Activated T-cell treated with anti-CD3 and anti-CD28 coated beads, Interleukin-2, amount 50 U/mL, for 24 hours (primary cell): ENCODE measurements at places on chromosomes 6 and 20.

DNA sequence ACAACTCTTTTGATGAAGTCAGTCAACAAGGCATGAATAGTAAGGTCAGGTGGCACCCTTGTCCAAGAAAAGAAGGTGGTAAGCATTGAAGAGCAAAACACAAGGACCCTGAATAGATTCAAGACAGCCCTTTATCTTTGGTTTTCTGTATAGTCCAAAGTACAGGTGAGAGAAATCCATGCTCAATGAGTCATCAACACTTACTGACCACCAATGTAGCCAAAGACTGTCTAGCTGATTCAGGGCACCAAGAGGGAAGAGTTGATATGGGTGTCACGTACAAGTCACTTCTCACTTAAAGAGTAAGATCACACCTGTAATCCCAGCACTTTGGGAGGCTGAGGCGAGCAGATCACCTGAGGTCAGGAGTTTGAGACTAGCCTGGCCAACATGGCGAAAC, 528.3 kb downstream of the CD83 start:
- DNase-seq: no peak

DNA sequence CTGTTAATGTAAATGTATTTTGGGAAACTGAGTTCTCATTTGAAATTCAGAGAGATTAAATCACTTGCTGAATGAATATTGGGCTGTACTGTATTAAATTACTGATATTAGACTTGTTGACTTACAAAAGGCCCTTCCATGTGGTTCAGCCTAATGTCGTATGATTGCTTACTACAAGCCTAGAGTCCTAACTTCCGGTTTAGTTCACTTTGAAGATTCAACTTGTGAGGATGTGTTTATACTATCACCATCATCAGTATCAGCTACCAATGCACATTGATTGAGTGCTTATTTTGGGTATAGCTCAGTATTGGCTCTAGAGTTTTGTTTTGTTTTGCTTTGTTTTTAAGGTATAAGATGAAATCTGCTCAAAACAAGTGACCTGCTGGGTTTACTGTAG, 48.3 kb downstream of the FAM217A start:
- DNase-seq: no peak

DNA sequence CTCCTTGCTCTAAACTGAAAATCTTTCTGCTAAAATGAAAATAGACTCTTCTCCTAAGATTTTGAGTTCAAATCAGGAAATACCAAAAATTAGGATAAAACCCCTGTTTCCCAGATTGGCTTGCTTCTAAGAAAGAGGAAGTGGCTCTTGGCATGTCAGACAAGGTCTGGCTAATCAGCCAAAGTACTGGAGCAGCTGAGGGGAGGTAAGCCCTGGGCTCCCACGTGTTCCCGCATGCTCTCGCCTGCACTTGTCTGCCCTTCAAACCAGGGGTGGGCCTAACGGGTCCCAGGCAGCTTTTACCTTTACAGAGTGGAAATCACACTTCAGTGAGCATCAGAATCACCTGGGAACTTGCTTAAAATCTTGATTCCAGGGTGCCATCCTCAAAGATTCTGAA, 43.2 kb upstream of the GABRR1 start:
- DNase-seq: no peak

GRCh38 chr6:52284131-52284459, 447 bp downstream of the MCM3 start:
- DNase-seq: no peak

DNA sequence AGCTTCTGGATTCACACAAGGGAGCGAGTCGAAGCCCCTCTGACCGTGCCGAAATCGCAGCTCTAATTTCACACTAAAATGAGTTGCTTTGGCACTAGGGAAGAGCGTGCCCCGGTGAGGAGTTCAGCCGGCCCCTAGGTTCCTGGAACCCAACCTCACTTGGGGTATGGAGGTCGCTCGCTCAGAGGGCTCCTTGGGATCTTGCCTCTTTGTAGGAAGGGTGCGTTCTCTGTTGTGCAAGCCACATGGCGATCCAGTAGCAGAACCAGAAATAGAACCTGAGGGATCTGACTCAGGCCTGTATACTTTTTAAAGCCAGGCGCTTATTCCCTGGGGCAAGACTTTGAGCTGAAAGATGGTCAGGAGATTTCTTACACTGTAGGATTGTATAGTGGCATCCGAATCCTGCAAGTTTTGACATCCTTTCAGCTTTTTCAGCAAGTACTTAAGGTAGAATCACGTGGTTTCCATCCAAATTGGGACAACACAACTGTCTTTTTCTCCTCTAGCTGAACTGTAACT, 861 bp upstream of the RALGAPA2 start:
- no peak for DNase-seq

- DNase-seq: no peak
Observed at GRCh38 chr20:3222635-3223600, 13.6 kb downstream of the ITPA start.

GRCh38 chr20:20207872-20208271, 155.5 kb downstream of the CFAP61 start:
- DNase-seq: no peak

DNA sequence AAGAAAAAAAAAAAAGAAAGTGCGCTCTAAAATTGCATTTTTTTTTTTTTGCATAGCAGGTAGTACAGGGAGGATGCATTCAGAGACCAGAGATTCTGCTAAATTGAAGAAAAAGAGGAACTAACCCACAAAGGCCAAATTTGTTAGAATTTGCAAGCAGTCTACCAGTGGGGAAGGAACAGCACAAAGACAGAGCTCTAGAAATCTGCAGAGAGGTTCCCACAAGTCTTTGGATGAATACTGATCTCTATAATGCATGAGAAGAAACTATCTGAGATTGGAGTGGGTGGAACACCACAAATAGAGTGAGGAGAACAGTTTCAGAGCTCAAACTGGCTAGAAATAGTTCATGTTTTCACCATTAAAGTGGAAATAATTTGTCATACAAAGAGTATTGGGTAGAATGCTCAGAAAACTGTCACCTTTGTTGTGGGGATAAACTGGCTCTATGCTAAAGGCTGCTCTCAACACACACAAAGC, 79.6 kb upstream of the AHI1 start:
- no peak for DNase-seq

DNA sequence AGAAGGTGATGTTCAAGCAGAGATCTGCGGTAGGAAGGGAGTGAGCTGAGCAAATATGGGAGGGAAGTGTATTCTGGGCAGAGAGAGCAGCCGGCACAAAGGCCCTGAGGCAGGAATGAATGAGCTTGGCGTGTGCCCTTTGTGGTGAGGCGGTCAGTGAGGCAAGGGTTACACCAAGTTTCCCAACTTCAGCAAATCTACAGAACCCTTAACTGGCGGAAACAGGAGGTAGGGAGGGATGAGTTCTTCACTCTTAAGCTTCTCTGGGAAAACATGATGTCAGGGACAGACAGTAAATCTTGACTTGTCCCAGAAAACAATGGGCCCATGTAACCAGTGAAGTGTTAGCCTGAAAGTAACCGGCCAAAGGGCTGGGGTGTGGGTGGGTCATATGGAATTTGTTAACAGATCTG, 97.1 kb upstream of the PTPN1 start:
- DNase-seq: no peak

DNA sequence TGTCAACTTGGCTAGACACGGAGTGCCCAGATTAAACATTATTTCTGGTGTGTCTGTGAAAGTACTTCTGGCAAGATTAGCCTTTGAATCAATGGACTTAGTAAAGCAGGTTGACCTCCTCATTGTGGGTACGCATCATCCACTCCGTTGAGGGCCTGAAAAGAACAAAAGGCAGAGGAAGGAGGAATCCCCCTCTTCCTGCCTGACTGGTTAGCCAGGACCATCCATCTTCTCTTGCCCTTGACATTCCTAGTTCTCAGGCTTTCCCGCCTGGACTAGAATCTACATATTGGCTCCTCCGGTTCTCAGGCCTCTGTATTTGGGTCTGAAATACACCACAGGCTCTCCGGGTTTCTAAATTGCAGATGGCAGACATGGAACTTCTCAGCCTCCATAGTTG, 74.0 kb upstream of the POPDC3 start:
- DNase-seq: no peak

DNA sequence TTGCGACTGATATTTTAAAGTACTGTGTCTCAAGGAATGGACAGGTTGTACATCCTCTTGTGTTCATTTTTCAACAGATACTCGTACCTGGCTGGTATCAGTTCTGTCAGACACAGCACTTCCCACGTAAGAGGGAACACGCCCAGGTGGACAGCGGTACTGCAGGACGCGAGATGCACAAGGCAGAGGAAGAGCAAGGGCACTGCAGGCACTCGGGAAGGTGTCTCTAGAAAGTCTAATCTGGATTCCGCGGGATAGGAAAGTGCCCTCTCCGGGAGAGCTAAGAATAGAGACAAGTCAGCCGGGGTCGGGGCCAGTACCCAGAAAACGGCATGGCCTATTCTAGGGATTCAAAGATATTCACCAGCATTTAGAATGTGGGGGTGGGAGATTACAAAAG, 94.2 kb upstream of the MBOAT1 start:
- no peak for DNase-seq

DNA sequence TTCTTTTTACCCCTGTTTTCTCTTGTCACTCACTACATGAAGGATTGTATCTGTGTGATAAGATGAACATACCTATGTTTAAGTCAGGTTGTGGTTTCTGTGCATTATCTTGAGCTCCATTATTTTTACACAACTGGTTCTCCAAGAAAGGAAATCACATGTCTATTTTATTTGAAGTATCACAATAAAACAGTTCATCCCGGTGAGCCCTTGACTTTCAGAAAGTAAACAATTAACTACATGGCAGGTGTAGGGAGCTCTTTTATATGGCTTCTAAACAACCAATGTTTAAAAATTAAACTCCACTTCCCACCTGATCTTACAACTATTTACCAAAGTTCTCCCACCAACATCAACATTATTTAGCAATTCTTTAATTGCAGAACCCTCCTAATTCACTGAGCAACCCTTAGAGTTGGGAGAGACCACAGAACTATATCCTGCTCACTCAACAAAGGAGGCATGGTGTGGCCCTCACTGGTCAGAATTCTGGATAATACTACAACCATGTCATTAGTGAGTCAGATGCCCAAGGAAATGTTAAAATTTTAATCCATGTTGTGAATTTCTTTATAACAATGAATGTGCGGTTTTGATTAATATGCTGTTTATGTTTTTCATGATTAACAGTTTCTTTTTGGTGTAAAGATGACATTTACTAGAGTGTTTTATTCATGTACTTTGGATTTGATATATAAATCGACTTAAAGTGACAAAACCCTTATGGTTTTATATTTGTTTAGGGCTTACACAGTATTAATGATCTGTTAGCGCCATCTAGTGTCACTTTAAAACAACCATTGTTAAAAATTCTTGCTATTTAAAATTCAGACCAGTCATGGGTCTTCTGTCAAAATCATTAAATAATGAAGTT, 50.0 kb upstream of the SCGN start:
- no peak for DNase-seq

- DNase-seq: no peak
Observed at GRCh38 chr20:41344477-41344876, 3.9 kb downstream of the LPIN3 start.

DNA sequence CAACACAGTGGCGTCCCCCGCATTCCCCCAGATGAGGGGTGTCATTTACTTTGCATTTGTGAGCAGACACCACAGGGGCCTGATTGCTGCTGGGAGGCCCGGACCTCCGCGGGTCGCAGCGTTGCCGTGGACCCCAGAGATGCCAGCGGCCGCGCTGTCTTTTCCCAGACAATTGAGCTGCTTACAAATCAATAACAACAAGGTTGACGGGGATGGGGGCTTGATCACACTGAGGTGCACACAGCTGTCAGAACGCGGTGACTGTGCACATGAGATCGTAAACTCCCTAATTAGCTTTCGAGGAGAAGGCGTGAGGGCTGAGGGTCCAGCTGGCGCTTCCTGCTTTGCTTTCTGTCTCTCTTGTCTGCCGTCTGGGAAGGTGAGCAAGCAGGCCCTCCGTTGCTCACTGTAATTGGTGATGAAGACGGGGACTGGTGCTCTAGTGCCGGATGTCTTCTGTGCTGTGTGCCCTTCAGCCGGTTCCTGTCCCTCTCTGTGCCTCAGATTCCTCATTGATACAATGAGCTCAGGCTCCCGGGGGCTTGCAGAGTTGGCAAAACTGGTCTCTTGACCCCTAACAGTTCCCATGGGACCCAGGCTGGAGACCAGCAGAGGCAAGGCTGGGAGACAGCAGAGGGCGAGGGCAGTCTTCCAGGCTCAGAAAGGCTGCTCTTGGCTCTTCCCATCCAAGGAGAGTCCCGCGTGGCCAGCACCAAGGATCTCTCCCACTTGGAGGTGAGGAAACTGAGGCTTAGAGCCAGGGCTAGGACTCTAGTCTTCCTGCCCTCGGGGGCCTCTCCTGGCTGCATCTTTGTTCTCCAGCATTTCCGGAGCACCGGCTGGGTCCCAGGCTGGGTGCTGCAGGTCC, 126.0 kb upstream of the PMEPA1 start:
- no peak for DNase-seq

DNA sequence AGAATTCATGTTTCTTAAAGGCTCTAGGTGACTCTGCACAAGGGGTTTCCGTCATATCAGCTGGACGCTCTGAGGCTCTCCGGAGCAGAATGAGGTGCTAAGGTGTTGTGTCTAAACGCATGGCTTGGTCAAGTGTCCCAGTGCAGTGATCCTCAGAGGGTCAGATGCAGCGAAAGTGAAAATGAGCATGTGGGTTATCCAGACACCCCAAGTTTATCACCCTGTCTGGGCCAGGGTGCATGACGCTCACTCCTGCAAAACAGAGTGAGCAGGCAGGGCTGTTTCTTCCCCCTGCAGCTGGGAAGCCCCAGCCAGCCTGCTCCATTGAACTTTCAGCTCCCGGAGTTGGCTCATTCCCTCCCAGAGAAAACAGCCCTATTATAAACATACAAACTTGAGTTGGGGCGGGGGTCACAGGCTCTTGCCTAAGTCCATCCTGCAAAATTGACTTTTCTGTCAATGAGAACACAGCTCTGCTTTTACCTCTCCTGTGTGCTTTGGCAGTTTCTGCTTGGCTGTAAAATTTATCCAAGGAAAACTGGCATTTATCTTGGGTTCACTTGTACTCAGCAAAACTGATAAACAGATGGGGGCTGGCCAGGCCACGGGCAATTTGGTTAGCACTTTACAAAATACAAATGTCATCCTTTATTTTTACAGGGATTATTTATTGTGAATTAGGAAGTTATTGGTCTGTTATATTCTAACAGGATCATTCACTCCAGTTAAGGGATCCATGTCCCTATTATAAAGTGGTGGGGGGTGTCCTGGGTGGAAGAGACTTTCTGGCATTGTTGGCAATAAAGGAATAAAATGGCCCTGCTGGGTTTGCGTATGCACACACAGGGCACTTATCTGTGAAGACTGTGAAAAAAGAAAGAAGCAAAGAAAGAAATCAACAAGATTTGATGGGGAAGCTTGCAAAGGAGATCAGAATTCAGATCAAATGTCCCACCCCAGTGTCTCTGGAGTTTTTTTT, 154.9 kb downstream of the FOXA2 start:
- DNase-seq: no peak

- DNase-seq: no peak
Observed at GRCh38 chr6:118981884-118982574, 47.1 kb upstream of the MCM9 start.

- no peak for DNase-seq
Observed at GRCh38 chr6:32108094-32108627, 977 bp downstream of the TNXB start.

DNA sequence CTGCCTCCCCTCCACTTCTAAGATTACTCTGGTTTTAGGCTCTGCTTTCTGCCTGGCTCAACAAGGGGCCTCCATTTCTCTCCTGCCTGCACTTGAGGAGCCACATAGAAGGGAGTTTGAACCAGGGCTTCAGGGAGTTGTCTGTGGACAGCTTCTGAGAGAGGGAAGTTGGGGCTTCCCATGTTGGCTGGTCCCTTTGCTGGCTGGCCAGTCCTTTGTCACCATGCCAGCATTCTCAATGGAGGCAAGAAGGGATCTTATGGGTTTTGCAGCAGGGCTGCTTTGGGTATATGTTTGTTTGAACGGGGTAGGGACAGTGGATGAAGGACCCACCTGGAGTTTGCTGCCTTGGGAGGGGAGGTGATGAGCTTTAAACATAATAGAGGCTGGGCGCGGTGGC, 124.9 kb downstream of the CARMIL1 start:
- DNase-seq: no peak
